ENCODE measurements at places on chromosomes 12 and 14. TPM values are rescaled to one million over a fixed set of nuclear protein-coding genes. Genes with fewer than 3 reads are reported as not detected.

Gene PHETA1
- polyA plus RNA-seq, result 5.5 TPM

Gene ITPR2
- polyA plus RNA-seq, result 0.98 TPM

Gene GLT1D1
- polyA plus RNA-seq, result not detected

Gene PUS1
- polyA plus RNA-seq, result 46.8 TPM

Gene DPF3
- polyA plus RNA-seq, result 0.10 TPM

Gene TMEM132C
- not detected for polyA plus RNA-seq

Gene SLC25A47
- not detected for polyA plus RNA-seq

Gene KRT85
- polyA plus RNA-seq, result not detected

Gene TAC3
- not detected for polyA plus RNA-seq

Gene PDZRN4
- polyA plus RNA-seq, result not detected

Gene TSPAN9
- 19.0 TPM for polyA plus RNA-seq

Gene CFAP54
- polyA plus RNA-seq, result 0.43 TPM

Gene AQP2
- polyA plus RNA-seq, result not detected

Gene HCAR2
- 2.3 TPM for polyA plus RNA-seq

Gene CLEC2D
- polyA plus RNA-seq, result 0.69 TPM

Gene PCED1B
- 7.1 TPM for polyA plus RNA-seq

Gene SUSD6
- polyA plus RNA-seq, result 5.9 TPM

Gene RNASE4
- polyA plus RNA-seq, result 5.5 TPM

Gene SUDS3
- 11.4 TPM for polyA plus RNA-seq

Gene BDKRB2
- 7.9 TPM for polyA plus RNA-seq

Gene HOXC12
- 4.8 TPM for polyA plus RNA-seq

Gene RTN1
- polyA plus RNA-seq, result 0.06 TPM

Gene JAG2
- polyA plus RNA-seq, result 23.0 TPM

Gene RHEBL1
- 6.3 TPM for polyA plus RNA-seq

Gene SDS
- not detected for polyA plus RNA-seq

Gene POTEG
- not detected for polyA plus RNA-seq

Gene SYNE3
- 1.3 TPM for polyA plus RNA-seq

Gene SUPT16H
- polyA plus RNA-seq, result 78.1 TPM

Gene PIP4K2C
- 34.8 TPM for polyA plus RNA-seq

Gene TAS2R43
- polyA plus RNA-seq, result not detected

Gene HOXC6
- polyA plus RNA-seq, result 6.1 TPM

Gene NEUROD4
- polyA plus RNA-seq, result not detected

Gene SLC2A14
- 0.03 TPM for polyA plus RNA-seq

Gene GPX2
- polyA plus RNA-seq, result 10.0 TPM

Gene CATSPERB
- 0.11 TPM for polyA plus RNA-seq

Gene PRPF40B
- polyA plus RNA-seq, result 20.3 TPM

Gene HOXC9
- polyA plus RNA-seq, result 9.0 TPM

Gene CMKLR1
- polyA plus RNA-seq, result not detected

Gene GSG1
- 0.06 TPM for polyA plus RNA-seq

Gene TPH2
- not detected for polyA plus RNA-seq

Gene PRPH
- polyA plus RNA-seq, result not detected

Gene GPR84
- polyA plus RNA-seq, result 0.07 TPM

Gene SCNN1A
- 1.2 TPM for polyA plus RNA-seq

Gene ZDHHC22
- polyA plus RNA-seq, result not detected

Gene NOPCHAP1
- polyA plus RNA-seq, result 31.2 TPM

Gene HAL
- polyA plus RNA-seq, result 0.08 TPM

Gene SLC8A3
- polyA plus RNA-seq, result not detected

Gene PITPNM2
- 1.8 TPM for polyA plus RNA-seq

Measured in foreskin keratinocyte (primary cell).